Stimulated activated CD4-positive, alpha-beta T cell treated with anti-CD3 and anti-CD28 coated beads, Interleukin-4, amount 100 ng/mL, for 24 hours (primary cell): ENCODE measurements at places on chromosomes 5 and 9.

DNA sequence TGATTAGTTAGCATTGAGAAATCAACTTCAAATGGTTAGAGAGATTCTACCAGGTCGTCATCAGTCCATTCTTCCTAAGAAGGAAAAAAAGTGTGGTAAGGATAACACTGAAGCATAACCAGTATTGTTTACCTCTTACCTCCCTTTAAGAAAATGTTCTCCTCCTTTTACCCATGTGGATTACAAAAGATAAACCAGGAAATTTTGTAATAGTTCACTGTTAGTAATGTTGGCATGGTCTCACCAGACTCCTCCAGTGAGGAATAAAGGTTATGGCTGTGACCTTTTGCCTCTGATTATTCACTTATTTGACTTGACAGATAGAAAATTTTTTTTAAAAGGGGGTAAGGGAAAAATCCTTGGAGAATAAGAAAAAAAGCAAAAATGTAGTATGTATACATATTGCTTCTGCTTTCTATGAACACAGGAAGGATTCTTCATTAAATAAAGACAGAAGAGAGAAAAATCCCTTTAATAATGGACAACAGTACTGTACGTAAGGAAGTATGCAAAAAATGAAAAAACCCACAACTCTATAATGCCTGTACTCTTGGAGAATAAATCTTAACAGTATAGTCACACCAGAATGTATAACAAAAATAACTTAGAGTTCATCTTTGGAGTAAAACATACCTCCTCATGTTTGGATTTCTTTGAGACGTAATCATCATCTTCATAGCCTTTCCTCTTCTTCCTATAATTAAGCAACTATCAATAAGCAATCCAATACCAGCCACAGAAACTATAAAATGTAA, 18.1 kb downstream of the CCNH start:
- no peak for DNase-seq

DNA sequence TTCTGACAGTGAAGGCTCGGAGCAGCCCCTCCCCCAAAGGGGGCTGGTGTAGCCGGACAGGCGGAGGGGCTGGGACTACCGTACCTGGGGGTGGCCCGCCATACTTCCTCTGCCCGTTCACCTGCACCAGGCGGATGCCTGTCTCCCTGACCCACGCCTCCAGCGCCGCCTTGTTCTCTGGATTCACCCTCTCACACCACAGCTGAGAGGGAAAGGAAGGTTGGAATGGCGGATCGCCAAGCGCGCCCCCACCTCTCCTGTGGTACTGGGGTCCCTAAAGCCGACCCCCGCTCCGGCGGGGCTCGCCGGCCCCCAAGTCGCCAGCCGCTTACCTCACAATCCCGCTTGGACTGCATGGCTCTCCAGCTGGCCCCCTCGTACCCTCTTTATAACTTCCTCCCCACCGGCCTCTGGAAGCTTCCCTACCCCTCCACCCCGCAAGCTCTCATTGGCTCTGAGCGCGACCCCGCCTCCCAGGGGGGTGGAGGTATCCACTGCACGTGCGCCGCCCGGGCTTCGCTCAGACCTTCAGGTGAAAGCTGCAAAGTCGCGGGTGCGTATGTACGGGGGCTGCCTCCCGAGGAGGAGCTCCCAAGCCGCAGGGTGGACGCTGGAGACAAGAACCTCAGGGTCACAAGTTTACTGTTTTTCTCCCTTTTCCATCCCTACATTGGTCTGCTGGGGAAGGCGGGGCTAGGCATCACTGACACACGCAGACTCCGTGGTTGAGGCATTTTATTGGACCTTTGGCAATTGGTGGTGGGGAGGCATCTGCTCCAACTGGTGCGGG, at the start of gene DND1:
DND1 (minus strand) TSS at position 390 of the 790 bp plus-strand sequence; CDS start at position 356, 34 bp downstream.
- DNase-seq, result no peak

DNA sequence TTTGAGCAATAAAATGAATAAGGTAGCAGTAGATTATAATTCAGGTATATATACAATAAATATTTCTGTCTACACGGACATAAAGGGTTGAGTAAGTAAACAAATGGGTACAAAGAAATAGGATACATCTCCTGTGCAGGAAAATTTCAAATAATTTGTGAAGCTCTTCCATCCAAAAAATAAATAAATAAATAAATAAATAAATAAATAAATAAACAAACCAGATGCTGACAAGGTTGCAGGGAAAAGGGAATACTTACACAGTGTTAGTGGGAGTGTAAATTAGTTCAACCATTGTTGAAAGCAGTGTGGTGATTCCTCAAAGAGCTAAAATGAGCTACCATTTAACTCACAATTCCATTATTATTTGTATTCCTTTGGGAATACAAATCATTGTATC, 227.3 kb upstream of the CDH18 start:
- no peak for DNase-seq

DNA sequence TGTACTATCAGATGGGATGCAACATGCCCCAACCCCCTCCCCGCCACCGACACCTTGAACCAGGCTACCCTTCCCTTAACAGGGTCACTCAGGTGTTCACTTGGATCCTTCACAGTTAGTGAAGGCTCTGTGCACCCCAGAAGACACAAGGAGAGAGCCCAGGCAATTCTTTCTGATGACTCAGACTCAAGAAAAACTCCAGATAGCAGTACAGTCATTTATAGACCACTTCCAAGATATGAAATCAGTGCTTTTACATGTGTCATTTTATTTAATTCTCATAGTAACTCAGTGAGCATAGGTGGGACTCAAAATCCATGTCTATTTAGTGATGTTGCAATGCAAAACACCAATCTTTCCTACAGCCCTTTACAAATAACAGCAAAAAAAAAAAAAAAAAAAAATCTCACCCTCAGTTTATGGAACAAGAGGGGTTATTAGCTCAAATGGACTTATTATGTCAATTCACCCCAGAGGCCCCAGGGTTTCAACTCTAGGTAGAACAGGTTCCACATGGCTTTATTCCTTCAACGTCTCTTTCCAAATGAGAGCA, 71.9 kb downstream of the FOXD1 start:
- DNase-seq, result no peak

- DNase-seq, result peak; percentile 12
These were observed 33.9 kb upstream of the TRIO start for GRCh38 chr5:14109041-14109747.

GRCh38 chr9:123678038-123678877, 251.7 kb downstream of the DENND1A start:
- DNase-seq, result no peak

DNA sequence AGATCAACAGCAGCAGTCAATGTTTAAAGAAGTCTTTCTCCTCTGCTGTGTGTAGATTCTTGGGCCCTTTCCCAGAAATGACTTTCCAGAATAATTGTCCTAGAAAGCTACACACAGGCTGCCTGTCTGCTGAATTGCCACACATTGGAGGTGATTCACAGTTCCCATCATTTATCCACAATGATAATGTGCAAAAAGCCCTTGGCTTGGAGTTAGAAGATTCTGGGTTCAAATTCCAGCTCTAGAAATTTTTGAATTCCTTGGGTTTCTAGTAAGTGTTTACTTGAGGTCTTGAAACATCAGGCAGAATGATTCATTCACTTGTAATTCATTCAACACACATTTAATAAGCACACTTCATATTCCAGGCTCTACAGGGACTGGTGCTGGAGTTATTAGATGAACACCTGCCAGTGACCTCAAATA, 28.6 kb upstream of the EPB41L4B start:
- no peak for DNase-seq

GRCh38 chr5:122076050-122076461, 2.0 kb downstream of the LOX start:
- no peak for DNase-seq

GRCh38 chr5:67434466-67434865, 237.9 kb upstream of the CD180 start:
- no peak for DNase-seq

GRCh38 chr9:4855841-4856240, 63.1 kb downstream of the RCL1 start:
- DNase-seq, result no peak

DNA sequence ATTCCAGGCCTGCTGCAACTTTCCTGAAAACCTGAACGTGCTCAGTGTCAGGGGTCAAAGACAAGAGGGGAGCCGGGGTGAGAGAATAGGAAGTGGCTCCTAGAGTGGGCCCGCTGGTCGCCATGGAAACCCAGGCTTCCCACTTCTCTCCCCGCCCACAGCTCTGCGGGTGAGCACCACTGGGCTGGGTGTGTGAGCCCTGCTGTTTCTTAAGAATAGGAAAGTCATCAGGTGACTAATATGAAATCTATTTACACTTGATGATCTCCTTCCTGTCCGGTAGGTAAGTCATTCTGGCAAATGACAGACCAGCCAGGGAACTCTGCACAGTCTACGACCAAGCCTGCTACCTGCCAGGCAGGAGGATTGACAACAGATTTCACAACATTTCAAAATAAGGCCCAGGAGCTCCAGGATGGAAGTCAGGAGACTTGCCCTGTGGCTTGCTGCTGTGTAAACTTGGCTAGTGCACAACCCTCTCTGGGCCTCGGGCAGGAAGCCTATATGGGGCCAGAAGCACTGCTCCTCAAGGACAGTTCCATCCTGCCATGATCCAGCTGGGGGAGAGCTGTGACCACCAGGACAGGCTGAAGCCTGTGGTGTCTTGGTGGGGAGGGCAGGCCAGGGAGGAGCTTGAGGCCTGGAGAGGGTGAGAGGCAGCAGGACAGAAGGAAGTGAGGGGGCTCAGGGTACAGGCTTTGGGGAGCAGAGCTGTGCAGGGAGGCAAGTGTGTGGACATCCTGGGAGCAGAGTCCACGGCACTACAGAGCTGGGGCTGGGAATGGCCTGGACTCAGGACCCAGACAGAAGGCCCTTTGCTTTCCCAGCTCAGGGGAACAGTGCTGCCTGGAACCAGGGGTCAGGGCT, 60.6 kb downstream of the SHB start:
- peak; percentile 58 for DNase-seq

GRCh38 chr5:18483451-18483850, 849.2 kb downstream of the TAF11L14 start:
- DNase-seq, result no peak

DNA sequence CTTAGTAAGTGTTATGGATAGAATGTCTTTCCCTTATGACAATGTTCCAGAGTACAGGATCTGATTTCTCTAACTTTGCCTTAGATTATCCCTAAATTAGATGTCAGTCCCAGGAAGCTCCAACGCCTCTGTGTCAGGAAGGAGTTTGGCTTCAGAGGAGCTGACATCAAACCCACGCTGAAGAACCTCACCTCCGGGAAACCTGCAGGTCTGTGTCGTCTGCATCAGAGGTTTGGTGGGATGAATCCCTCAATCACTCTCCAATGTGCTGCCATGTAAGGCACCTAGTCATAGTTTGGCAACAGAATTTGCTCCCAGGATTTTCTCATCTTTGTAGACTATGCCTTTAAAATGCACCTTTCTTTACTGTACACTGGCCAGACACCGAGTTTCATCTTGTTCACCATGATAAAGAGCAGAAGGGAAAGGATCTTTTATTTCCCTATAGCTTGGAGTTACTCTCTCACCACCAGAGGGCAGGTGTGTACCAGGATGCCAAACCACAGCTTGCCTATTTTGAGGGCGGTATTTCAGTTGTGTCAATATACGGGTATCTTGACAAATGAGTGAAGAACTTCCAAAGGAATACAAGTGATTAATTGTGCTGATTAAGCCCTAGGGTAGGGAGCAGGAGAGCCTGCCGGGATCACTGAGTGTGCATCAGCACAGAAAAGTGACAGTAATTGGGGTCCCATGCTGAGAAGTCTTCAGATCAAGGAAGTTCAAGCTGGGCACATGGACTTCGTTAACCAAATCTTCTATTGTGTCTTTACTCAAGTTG, 23.4 kb downstream of the MINAR2 start:
- DNase-seq, result peak; percentile 49

DNA sequence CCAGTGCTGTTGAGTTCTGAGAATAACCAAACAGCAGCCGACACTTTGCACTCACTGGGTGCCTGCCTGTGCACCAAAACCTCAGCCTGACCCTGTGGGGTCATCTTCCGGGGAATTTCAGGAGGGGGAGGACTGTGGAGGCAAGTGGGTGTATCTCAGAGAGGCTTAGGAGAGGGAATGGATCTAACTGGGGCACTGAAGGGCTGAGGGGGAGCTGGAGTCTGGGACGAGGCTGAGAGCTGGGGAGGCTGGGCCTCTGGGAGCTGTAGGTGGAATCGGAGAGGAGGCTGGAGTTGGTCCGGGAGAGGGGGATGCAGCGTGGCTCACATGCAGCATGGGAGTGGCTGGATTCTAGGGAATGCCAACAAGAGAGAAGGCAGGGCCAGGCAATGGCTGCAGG, 14.9 kb upstream of the ASS1 start:
- DNase-seq, result no peak
